ENCODE measurements at places on chromosomes 6 and 20.

GRCh38 chr6:140909625-140910024, 1223.1 kb upstream of the GJE1 start:
- no peaks in the 10 kb centered on the region for H3K27me3 ChIP-seq
- no peak for DNase-seq
- H3K4me1 ChIP-seq, result no peaks in the 10 kb centered on the region
- no peak overlapping the region for H3K4me3 ChIP-seq
- no peak overlapping the region for H3K27ac ChIP-seq

DNA sequence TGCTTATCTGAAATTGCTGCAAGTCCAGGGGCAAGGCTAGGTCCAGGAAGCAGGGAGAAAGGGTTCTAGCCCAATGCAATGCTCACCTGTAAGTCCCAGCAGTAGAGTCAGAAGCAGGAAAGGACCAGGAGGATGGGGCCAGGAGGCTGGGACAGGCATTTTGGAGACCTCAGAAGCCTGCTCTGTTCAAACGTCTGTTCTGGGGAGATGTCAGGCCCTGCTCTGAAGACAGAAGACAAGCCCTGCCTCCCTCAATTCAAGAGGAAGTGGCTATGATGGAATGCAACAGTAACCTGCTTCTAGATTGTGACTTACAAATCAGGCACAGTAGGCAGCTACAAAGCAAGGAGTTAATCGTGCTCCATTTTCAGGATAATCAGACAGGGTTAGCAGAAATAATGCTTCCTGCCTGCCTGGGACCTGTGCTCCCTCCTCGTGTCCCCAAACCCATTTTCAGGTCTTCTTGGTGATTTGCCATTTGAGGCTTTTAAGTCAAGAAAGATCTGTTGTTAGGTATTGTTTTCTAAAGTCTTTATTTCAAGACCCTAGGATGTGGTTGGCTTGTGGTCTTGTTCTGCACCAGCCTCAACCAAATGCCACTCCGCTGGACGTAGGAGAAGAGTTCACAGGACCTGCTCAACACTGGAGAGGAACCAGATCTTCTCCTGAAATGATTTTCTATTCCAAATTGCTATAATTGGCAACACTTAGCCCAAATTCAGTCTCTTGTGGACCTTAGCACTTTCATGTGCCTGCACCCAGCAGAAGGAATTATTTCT, at the start of gene SIRPG:
TSS of gene SIRPG (minus strand) at position 224 of the 779 bp plus-strand sequence. CDS start at position 159, 65 bp downstream.
- DNase-seq, result no peak
- no peak within 1 kb of the TSS for H3K27ac ChIP-seq
- H3K27me3 ChIP-seq, result no peaks in the 10 kb centered on the region
- no peaks in the 10 kb centered on the region for H3K4me1 ChIP-seq

DNA sequence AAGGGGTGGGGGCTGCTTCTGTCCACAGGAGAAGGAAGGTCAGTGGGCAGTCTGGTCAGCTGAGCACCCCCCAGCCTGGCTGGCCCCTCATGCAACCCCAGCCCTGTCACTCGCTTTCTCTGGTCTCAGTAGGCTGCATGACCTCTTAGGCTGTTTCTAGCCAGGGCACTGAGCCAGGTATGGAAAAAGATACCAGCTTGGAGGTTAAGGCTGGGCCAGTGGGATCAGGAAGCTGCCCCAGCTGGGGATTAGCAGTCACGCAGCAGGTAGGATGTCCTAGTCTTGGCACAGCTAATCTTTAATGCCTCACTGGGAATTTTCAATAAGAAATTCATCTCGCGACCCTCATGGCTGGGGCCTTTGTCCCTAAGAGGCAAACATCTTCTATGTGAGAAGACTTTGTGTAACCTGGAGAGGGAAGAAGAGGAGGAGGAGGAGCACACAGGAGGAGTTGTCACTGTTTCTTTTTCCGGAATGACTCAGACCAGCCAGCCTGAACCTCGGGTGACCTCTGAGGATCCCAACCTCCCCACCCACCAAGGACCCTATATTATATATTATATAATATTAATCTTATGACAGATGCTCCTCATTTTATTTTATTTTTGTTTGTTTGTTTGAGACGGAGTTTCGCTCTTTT, 2.4 kb upstream of the BPIFA2 start:
- no peaks in the 10 kb centered on the region for H3K36me3 ChIP-seq
- H3K4me1 ChIP-seq, result no peaks in the 10 kb centered on the region
- H3K4me3 ChIP-seq, result no peak overlapping the region
- H3K27ac ChIP-seq, result no peak overlapping the region
- no peaks in the 10 kb centered on the region for H3K27me3 ChIP-seq

DNA sequence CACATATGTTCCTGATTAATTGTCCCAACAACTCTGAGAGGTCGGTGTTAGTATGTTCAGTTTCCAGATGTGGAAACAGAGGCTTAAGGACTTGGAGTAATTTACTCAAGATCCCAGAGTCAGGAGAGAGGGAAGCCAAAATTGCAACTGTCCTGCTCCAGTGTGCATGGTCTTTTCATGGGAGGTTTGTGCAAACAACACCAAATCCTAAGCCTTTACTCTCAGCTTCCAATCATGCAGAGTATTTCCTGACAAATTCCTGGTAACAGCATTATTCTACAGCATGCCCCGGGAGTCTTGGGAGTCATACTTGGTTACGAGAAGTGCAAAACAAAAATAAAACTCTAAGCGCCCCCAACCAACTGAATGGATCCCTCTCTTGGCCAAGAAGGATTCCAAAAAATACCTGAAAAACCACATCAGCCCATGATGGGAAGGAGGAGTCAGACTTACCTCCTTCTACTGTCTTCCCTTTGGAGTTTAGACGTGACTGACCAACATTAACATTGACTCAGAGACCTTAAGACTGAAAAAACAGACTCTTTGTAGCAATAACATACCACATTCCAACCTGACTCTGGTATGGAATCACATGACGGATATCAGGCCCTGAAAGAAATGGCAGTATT, 30.8 kb upstream of the PPP1R3G start:
- H3K4me3 ChIP-seq, result no peak overlapping the region
- H3K27ac ChIP-seq, result no peak overlapping the region
- H3K27me3 ChIP-seq, result no peaks in the 10 kb centered on the region
- no peaks in the 10 kb centered on the region for H3K4me1 ChIP-seq
- H3K36me3 ChIP-seq, result no peaks in the 10 kb centered on the region

DNA sequence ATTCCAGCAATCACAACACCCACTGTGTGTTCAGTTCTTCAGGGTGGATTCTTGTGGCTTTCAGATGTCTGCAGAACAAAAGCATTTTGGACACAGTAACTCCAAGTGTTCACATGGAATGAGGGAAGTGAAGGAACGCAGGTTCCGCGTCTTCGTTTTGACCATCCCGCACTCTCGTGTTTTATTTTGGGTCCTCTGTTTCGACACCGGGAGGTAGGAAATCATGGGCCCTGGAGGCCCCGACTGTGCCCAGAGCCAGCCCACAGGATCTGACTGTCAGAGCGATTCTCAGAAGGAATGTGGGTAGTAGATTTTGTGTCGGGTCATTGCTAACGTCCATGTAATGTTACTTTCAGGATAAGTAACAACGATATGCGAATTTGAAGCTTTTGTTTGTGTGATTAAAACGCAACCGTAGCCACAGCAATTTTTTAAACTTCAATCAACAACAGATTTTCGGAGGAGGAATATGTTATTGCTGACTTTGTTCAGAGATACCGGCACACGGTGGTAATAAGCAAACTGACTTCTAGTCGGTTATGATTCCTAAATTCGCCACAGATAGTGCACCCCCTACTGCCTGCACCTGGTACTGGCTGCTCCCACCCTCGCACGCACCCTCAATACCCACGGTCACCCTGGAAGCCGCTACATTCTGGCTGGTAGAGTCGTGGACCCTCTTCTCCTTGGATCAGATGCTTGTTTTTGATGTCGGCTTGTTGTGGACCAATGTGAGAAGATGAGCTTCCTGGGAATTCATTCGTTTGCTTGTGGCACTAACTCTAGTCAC, 10.5 kb downstream of the NPEPL1 start:
- H3K4me3 ChIP-seq, result no peak overlapping the region
- no peak overlapping the region for H3K27ac ChIP-seq
- no peaks in the 10 kb centered on the region for H3K27me3 ChIP-seq
- no peaks in the 10 kb centered on the region for H3K4me1 ChIP-seq
- H3K36me3 ChIP-seq, result peaks cover 20% of the 10 kb centered on the region

Data from body of pancreas (tissue), 4 donors.